ENCODE measurements at places on chromosomes 2 and 18.

GRCh38 chr2:120399889-120400240 is 53.9 kb downstream of the INHBB start:
- no peak for DNase-seq

GRCh38 chr2:85231952-85232351 is 95.8 kb downstream of the TGOLN2 start:
- no peak for DNase-seq

GRCh38 chr2:187403568-187404260 is 44.3 kb downstream of the CALCRL start:
- DNase-seq: no peak

GRCh38 chr18:53531896-53532295 is 692.6 kb downstream of the MBD2 start:
- DNase-seq: no peak

DNA sequence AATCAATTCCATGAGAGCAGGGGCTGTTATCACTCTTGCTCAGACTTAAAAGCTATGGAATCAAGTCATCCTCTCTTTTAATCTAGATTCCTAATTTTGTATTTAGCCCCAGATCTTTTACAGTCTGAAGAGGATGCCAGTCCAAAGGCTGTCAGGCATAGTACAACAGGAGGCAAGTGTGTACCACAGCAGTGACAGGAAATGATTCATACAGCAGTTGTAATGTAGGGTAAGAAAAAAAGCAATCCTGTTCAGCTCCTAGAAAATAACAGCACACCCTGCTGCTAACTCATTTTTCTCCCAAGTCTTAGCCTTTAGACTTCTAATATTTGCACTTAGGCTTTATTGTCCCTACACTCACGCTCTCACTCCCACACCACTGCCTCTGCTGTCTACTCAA is 127.8 kb upstream of the SYT4 start:
- no peak for DNase-seq
